ENCODE measurements at places on chromosomes 13 and 19.

- no peak for DNase-seq
Measured at GRCh38 chr13:68026077-68026476, 795.9 kb upstream of the PCDH9 start.

- DNase-seq, result peak; percentile 61
Measured at GRCh38 chr19:54158812-54159351, 639 bp downstream of the LENG1 start.

DNA sequence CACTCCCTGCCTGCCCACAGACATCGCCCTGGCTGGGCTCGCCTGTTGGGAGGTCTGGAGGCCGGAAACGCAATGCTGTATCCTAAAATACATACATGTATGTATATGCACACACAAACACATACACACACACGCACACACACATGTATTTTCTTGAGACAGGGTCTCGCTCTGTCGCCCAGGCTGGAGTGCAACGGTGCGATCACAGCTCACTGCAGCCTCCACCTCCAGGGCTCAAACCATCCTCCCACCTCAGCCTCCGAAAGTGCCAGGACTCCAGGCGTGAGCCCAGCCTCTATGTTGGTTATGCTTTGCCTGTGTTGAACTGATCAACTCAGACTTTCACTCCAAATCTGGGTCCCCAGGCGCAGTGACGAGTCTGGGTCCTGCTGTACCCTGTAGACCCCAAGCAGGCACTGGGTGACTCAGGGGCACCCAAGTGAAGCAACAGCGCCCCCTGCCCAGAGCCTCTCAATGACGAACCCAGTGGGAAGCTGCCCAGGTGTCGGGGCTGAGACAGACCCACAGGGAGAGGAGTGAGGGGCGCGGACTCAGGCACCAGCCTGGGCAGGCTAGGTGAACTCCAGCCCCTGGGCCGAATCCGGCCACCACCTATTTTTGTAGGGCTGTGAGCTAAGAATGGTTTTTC, 27.4 kb upstream of the CACTIN start:
- DNase-seq, result no peak

DNA sequence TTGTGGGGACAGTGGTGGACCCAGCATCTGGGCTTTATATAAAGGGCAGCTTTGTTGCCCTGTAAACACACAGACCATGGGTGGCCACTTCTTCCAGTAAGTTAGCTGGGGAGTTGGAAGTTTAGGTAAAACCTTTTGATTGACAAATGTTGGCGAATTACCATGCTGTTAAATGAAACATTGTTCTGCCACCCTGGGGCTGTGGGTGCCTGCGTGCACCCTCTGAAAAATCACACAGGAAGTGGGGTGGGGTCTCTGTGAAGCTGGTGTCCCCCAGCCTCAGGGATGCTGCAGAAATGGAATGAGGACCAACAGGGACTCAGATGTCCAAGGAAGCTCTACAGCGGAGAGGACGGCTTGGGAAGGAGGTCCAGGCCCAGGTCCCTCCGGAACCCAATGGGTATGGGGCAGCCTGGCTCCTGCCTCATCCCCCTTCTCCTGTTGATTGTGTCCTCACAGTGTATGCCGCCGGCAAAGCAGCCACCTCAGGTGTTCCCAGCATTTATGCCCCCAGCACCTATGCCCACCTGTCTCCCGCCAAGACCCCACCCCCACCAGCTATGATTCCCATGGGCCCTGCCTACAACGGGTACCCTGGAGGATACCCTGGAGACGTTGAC, 2.8 kb upstream of the USF2 start:
- no peak for DNase-seq

DNA sequence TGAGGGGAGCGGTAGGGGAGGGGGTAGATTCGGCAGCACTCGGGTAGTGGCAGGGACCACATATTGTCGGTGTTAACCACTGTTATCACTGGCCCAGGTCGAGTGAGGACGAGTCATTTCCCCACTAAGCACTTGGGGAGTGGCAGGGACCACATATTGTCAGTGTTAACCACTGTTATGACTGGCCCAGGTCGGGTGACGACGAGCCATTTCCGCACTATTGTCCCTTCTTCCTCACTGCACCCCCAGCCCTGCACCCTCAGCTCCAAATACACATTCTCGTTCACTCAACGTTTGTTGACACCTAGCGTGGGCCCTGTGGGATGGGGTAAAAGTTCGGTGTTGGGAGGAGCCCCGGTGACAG, 467 bp upstream of the CLN5 start:
- no peak for DNase-seq

DNA sequence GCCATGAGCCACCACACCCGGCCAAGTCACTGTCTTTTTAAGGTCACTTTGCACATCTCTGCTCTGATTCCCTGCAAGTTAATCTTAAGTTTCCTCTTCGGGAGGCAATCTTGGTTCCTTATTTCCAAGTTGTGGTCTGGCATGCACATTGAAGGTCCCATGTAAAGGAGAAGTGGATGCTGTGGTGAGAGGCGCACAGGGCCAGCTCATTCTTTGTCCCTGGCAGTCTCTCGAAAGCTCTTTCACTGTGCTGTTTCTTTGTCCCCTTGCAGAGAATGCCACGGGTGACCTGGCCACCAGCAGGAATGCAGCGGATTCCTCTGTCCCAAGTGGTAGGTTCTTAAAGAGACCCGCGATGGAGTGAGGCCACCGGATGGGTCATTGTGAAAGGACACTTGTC, 16.4 kb upstream of the C19orf33 start:
- DNase-seq, result no peak

GRCh38 chr13:61024046-61024445, 391.6 kb downstream of the PCDH20 start:
- DNase-seq, result no peak

DNA sequence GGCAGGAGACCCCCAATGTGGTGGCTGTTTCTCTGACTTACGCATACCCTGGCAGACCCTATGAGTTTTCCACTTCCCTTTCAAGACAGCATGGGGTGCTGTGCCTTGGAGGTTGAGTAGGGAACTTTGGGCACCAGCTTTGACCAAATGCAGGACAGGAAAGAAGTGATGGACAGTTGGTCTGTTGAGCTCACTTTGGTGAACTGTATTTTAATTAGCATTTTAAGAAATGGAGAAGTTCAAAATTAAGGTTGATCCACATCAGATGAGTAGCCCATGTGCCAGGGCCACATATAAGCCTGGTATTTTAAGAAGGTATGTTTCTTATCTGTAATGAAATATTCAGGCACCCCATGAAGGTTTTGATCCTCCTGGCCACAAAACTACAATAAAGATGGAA, 46.1 kb upstream of the RAP2A start:
- DNase-seq, result no peak

DNA sequence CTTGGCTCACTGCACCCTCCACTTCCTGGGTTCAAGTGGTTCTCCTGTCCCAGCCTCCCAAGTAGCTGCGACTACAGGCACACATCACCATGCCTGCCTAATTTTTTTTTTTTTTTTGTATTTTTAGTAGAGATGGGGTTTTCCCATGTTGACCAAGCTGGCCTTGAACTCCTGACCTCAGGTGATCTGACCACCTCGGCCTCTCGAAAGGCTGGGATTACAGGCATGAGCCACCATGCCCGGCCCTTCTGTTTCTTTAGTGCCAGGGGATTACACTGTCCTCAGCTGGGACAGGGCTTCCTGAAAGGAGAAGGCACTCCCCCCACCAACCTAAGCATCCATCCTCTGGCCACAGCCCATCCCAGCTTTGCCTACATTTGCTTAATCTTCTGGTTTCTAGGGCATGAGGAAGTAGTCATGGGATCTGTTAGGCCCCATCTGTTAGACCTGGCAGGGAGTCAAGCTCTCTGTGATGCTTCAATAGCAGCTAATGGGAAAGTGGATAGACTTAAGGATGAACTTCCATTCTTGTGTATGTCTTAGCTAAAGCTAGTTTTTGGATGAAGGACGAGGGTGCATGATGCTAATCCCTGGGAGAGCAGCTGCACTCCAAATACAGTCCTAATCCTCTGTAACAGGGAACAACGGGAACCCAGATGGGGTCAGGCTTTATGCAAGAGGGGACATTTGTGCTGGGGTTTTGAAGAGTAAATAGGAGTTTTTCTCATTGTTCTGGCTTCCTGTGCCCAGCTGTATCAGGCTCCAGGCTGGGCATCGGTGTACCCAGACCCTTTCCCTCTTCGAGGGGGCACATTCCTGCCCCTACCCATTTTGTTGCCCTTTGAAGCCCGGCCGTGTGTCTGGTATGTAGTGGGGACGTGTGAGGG, 2.6 kb downstream of the VAV1 start:
- DNase-seq, result no peak

GRCh38 chr13:25688536-25688935, 316.8 kb downstream of the ATP8A2 start:
- no peak for DNase-seq

GRCh38 chr19:48190288-48190884, 19.9 kb downstream of the ZSWIM9 start:
- no peak for DNase-seq

GRCh38 chr13:59633290-59633689, 530.4 kb downstream of the DIAPH3 start:
- DNase-seq, result no peak

GRCh38 chr13:110044551-110045111, 258.2 kb upstream of the IRS2 start:
- no peak for DNase-seq

- DNase-seq, result peak; percentile 40
Measured at GRCh38 chr13:34842466-34842865, 99.6 kb upstream of the NBEA start.

DNA sequence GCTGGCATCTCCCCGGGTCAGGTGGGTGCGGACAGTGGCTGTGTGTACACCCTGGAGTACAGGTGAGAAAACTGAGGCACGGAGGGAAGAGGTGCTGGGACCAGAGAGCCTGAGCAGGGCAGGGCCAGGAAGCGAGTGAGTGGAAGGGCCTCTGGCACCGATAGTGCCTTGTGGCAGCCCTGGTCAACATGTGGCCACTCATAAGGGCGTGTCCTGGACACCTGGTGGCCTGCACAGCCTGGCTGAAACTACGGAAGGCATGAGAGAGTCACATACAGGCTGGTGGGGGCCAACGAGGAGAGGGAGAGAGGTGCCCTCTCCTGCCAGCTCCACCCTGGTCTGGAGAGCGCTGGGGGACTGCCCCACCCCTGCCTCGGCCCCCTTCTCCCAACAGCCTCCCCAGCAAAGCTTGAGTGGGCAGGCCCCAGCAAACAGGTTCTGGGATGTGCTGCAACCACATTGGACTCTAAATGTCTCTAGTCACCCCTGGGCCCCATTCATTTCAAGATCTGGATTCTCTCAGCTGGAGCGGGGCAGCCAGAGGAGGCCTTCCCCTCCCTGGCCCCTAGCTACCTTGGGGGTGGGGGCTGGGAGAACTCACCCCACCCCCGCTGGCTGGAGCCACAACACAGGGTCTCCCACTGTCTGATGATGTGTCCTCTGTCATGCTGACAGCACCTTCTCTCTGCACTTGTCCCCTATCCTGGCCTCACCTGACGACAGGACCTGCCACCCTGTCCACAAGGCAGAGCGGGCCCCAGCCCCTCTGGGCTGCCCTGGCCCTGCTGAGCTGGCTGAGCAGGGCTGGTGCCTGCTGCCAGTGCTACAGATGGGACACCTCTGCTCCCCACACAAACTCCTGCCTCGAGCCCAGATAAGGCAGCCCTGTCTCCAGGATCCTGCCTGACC, 5.8 kb downstream of the CBARP start:
- DNase-seq, result no peak

DNA sequence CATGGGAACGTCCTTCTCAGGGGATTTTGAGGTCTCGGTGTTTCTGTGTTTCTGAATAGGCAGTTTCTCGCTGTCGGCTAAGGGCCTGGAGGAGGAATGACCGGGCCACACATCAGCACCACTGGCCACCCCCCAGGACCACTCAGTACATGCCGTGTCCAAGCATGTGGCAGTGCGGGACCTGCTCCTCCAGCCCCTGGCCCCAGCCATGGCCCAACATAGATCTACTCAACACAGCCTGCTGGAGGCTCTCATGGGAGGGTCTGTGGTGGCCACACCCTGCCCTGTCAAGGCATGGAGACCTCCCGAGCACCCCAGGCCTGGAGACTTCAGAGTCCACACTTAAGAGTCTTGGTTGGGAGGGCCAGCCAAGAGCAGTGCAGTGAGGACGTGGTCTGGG, 17.5 kb downstream of the IZUMO4 start:
- no peak for DNase-seq

DNA sequence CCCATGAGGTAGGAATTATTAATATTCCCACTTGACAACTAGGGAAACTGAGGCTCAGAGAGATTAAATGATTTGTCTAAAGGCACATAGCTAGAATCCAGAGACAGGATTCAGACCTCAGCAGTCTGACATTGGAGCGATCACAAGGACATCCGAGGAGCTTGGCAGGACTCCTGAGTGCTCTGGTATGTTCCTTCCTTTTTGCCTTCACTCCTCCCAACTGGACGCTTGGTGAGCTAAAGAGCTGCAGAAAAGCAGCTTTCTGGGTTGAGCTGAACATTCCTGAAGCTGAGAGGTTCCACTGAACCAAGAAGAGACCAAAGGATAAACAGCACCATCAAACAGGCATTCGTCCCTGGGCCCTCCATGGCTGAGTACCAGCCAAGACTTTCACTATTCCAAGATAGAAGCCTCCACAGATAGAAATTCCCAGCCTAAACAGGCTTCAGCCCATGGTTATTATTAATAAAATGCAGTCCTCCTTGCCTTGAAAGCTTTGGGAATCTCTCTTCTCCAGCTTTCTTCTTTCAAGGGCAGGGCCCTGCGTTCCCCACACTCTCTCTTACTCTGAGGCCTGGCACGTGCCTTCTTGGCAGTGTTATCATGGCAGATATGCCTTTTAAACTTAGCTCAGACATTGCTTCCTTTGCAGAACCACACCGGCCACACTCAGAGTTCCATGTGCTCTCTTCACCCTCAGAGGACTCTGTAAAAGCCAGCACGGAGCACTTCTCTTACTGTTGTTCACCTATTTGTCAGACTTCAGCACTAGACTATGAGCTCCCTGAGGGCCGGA, 97.1 kb downstream of the CYSLTR2 start:
- DNase-seq, result no peak

All from MM.1S (cell line).